Stromal cell of bone marrow (primary cell): ENCODE measurements at places on chromosomes 1 and 21.

GRCh38 chr1:66342707-66343106, 191.2 kb upstream of the SGIP1 start:
- DNase-seq, result no peak

DNA sequence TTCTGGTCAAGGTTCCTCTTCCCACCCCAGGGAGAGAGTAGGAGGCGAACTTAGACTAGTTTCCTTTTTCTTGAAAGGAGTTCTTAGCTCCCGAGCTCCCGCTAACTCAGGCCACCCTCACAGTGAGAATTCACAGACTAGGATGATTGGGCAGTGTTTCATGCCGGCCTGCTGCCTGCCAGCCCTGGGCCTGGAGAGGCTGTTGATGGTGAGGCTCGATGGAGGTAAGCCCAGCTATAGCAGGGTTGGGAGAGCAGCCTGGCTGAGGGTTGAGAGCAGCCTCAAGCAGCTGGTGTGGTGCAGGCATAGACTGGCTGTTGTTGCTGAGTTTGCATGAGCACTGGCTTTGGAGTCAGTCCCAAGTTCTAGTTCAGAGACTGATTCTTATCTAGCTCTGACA, 274.4 kb downstream of the MATN1 start:
- DNase-seq, result no peak

DNA sequence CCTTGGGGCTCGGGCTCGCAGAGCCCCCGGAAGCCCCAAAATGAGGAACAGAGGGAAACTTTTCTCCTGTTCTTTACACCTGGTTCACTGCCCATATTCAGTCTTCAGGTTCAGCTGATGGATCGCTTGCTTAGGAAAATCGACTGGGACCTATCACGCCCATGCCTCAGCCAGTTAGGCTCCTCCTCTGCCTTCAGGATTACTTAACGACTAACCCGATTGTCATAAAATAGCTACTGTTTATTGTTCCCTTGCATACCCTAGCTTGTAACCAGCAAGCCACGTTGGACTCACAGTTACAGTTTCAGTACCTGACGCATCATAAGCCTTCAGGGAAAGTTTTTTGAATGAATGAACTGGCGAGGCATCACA, 692 bp downstream of the TARDBP start:
- no peak for DNase-seq

GRCh38 chr1:156912861-156913808, 7.3 kb upstream of the LRRC71 start:
- DNase-seq, result no peak

GRCh38 chr1:77218477-77219165, 609 bp downstream of the PIGK start:
- DNase-seq, result no peak

GRCh38 chr1:88655685-88656299, 28.3 kb upstream of the PKN2 start:
- peak; percentile 14 for DNase-seq

- no peak for DNase-seq
These were observed 26.1 kb downstream of the PAFAH2 start for GRCh38 chr1:25971811-25972180.

DNA sequence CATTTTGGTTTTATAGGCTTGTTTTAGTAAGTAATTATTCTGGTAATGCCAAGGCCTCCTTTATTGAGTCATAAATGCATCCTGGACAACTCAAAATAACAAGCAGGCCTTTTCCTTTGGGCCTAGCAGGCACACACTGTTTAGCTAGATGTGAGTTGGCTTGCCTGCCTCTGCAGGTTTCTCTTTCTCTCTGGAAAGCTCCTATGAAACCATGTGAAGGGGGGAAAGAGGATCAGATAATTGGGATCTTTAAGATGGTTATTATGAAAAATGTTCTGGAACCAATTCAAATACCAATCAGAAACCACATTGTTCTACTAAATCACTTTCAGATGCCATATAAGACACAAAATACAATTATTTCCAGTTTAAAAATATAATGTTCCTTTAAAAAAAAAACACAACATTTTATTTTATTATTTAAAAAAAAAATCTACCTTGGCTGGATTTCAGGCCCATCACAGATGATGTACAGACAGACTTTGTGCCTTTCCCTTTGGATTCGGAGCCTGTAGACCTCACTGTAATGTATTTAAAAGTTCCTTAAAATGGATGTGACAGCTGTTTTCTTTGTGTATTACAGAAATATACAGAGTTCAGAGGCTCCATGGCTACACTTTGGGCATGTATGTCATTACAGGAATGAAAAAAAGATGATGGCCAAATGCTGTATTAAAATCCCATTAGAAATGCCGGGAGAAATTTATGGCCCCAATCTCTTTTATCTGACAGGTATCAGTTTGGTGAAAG, 80.2 kb downstream of the NTMT2 start:
- peak; percentile 59 for DNase-seq

- no peak for DNase-seq
These were observed 21.3 kb upstream of the RUNX1 start for GRCh38 chr21:35070436-35070835.

GRCh38 chr1:114505148-114505561, 5.8 kb downstream of the TRIM33 start:
- no peak for DNase-seq

GRCh38 chr1:28108001-28108400, 19.6 kb upstream of the EYA3 start:
- no peak for DNase-seq

- DNase-seq, result no peak
These were observed 189.1 kb downstream of the SMYD3 start for GRCh38 chr1:246318036-246318359.

- no peak for DNase-seq
These were observed 51.9 kb upstream of the C8B start for GRCh38 chr1:57017717-57018116.

DNA sequence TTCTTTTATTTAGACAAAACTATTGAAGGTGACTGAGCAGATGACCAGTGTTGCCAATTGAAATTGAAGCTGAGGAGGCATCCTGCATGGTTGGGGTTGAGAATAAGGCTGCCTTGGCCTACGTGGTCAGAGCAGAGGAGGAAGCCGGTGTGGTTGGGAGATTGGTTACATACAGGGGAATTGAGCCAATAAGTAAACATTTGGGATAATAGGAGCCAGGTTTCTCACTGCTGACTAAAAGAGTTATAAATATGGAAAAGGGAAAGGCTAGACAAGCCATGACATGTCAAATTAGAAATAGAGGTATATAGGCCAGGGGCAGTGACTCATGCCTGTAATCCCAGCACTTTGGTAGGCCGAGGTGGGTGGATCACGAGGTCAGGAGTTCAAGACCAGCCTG, 15.8 kb downstream of the SNX7 start:
- DNase-seq, result peak; percentile 80

- DNase-seq, result no peak
These were observed 32.0 kb downstream of the MTF2 start for GRCh38 chr1:93111065-93111464.

GRCh38 chr1:15923241-15923640, 52.7 kb downstream of the ZBTB17 start:
- DNase-seq, result no peak
